GM12865 (cell line): ENCODE measurements at places on chromosomes 16 and 17.
A peak's percentile ranks its signal among the peaks of the same experiment; 100 is the strongest.

DNA sequence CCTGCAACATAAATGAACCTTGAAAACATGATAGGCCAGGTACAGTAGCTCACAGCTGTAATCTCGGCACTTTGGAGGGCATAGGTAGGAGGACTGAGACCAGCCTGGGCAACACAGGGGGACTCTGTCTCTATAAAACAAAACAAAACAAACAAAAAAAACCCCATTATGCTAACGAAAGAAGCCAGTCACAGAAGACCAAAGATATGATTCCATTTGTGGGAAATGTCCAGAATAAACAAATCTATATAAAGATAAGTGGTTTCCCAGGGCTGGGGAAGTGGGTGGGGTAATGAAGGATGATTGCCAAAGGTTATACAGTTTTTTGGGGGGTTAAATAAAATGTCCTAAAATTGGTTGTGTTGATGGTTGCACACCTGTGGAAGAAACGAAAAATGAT is 36.5 kb upstream of the SIAH1 start:
- no peak for DNase-seq

- DNase-seq = no peak
Measured at GRCh38 chr17:49845321-49845720, 2.5 kb downstream of the TAC4 start.

GRCh38 chr16:51648526-51648925 is 497.5 kb upstream of the SALL1 start:
- no peak for DNase-seq

DNA sequence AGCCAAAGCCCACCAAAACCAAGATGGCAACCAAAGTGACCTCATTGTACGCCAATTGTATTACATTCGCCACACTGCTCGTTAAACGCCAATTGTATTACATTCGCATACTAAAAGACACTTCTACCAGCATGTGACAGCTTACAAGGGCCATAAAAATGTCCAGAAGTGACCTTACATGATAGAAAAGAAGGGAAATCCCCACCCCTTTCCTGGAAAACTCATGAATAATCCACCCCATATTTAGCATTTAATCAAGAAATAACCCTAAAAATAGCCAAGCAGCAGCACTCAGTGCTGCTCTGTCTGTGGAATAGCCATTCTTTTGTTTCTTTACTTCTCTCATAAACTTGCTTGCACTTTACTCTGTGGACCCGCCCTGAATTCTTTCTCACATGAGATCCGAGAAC is 25.7 kb downstream of the PSMD7 start:
- no peak for DNase-seq

GRCh38 chr17:78356101-78356713 is 3.7 kb downstream of the SOCS3 start:
- peak; percentile 98 for DNase-seq

DNA sequence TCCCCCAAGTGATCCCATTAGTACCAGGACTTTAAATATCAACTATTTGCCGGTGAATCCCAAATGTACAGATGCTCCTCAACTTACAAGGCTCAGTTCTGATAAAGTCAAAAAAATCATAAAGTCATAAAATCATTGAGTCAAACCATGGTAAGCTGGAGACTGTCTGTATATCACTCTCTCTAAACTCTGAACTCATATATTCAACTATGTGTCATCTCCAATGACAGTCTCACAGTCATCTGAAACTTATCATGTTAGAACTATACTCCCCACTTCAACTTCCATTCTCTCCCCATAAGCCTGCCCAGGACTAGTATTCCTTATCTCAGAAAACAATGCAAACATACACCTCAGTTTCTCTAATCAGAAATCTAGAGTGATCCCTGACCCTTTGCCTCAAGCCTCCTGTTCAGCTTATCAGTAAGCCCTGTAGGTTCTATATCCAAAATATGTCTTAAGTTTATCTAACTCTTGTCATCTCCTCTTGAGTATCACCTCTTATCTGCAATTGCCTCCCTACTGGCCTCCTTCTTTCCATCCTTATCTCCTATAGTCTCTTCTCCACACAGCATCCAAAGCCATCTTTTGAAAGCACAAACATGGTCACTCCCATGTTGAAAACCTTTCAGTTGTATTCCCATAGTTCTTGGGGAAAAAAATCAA is 55.0 kb downstream of the SSH2 start:
- DNase-seq = no peak

DNA sequence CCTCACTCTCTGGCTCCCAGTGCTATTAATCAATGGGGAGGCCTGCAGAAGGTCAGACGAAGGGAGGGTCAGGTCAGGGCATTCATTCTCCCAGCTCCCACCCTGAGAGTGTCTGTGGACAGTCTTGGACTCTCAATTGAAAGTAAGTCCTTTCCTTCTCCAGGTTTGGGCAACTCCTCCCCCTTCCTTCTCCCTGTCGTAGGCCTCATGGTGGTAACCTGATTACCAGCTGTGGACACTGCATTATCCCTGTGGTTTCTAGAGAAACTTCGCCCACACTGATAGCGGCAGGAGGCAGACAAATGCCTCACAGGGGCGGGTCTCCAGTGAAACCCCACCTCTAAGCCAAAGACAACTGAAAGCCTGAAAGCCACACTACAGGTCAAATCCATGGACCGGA is 57.7 kb upstream of the SLC25A19 start:
- peak; percentile 60 for DNase-seq

DNA sequence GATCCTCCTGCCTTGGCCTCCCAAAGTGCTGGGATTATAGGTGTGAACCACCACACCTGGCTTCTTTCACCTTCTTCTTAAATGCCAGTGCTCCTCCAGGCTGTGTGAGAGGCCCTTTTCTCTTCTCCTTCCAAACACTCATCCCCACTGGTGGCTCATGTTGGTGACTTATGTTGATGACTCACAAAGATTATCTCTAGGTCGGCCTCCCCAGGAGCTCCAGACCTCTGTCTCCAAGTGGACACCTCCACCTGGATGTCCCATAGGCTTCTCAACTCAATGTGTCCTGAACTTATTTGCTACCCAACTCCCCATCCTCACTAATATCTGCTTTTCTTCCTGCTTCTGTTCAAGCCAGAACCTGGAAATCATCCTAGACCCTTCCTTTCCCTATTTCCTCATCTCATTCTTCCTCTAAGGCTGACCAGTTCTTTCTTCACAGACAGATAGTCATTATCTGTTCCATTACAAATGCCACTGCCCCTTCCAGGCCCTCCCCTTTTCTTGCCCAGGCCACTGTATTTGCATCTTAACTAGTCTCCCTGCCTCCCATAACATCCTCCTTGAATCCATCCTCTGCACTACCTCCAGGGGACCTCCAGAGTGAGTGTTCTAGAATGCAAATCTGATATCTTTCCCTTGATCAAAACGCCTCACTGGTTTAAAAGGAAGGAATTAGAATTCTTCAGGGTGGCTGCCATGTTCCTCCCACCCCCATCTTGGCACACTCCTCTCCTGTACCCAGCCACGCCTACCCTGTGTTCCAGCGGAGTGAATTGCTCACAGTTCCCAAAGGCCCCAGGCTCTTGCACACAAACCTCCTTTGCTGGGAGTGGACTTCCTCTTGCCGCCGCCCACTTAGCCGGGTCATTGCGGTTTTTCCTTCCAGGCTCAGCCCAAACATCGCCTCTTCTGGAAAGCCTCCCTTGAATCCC is 34.8 kb upstream of the FBXO47 start:
- no peak for DNase-seq

DNA sequence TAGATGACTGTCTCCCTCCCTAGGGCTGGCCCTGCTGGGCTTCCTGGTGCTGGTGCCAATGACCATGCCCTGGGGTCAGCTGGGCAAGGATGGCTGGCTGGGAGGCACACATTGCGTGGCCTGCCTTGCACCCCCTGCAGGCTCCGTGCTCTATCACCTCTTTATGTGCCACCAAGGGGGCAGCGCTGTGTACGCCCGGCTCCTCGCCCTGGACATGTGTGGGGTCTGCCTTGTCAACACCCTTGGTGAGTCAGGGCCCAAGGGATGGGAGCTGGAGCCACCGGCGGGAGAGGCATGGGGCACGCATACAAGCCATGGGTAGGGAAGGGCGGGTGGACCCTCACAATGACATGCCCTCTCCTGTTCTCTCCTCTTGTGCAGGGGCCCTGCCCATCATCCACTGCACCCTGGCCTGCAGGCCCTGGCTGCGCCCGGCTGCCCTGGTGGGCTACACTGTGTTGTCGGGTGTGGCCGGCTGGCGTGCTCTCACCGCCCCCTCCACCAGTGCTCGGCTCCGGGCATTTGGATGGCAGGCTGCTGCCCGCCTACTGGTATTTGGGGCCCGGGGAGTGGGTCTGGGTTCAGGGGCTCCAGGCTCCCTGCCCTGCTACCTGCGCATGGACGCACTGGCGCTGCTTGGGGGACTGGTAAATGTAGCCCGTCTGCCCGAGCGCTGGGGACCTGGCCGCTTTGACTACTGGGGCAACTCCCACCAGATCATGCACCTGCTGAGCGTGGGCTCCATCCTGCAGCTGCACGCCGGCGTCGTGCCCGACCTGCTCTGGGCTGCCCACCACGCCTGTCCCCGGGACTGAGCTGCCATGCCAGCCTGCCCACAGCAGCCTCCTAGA is 2.2 kb downstream of the PAQR4 start:
- DNase-seq = no peak

DNA sequence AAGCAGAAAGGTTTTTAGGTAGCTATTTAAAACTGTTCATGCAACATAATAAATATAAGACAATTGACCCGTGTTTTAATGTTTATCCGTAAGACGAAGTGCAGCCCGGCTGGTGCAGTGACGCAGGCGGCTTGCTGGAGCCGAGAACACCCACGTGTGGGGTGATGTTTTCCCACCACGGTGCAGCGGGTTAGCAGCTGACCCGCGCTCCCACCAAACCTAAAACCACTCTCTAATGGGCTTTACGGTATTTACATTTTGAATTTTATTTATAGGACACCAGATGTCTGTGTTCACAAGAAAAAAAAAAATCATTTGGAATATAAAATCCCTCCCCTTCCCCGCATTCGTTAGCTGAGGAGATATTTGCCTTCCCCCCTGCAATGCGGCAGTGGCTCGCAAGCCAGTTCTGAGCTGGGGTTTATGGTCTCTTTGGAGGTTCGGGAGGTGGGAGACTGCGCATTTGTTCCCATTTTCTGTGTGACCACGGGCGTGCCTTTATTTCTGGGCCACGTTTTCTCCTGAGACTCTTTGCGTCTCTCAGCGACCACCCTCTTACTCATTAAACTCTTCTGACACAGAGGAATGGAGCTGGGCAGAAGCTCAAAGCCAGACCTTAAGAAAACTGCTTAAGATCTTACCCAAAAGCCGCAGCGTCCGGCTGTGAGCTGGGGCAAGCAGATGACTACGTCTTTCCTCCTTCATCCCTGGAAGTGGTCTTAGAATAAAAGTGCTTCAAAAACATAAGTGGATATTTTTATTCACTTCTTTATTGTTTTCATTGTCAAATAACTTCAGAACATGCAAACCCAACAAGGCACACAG is 301.1 kb downstream of the IRF8 start:
- no peak for DNase-seq

DNA sequence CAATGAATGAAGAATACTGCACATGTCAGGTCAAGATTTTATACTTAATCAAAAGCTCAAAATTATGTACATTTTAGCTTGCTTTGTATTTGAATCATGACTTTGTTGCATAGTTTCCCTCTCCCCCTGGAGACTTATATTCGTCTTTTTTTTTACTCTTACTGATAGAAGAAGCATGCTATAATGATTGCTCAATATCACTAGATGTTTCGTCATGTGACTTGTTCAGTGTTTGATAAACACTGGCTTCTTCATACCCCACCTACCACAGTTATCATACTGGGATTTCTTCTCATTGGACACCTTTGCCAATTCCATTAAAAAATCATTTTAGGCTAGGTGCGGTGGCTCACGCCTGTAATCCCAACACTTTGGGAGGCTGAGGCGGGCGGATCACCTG is 148.7 kb downstream of the FTO start:
- DNase-seq = no peak

GRCh38 chr17:1487939-1488825 is 4.3 kb downstream of the MYO1C start:
- peak; percentile 80 for DNase-seq

GRCh38 chr16:2467528-2468232 is 3.4 kb upstream of the NTN3 start:
- DNase-seq = peak; percentile 63

DNA sequence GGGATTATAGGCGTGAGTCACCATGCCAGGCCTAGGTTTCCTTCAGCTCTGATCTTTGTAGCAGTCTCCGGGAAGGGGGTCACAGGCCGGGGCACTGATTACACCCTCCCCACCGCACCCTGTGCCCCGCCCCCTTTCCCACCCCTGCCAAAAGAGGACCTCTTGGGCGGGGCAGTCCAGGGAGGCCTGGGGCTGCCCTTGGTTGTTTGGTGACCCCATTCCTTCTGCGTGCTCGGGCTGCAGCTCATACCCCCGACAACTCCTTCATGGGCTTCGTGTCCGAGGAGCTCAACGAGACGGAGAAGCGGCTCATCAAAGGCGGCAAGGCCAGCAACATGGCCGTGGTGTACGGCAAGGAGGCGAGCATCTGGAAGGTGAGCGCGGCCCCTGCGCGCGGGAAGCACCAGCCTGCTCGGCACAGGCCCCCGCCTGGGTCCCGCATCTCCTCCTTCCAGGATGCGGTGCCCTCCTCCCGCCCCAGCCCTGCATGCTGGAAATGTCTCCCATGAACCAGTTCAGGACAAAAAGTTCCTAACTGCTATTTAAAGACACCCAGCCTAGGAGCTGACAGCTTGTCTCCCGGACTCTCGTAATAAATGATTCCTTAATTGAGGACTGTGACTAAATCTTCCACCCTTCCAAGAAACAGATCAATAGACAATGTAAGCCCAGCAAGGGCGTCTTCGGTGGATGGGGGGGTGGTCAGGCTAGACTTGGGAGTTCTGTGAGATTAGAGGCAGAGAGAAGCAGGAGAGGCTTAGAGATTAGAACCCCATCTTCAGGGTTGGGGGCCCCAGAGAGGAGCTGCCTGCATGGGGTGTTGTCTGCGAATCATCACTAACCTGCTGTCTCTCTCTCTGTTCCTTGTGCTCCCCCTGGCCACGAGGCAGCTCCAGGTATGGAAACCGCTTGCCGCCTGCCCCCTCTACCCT is 64.5 kb downstream of the MGAT5B start:
- DNase-seq = no peak

DNA sequence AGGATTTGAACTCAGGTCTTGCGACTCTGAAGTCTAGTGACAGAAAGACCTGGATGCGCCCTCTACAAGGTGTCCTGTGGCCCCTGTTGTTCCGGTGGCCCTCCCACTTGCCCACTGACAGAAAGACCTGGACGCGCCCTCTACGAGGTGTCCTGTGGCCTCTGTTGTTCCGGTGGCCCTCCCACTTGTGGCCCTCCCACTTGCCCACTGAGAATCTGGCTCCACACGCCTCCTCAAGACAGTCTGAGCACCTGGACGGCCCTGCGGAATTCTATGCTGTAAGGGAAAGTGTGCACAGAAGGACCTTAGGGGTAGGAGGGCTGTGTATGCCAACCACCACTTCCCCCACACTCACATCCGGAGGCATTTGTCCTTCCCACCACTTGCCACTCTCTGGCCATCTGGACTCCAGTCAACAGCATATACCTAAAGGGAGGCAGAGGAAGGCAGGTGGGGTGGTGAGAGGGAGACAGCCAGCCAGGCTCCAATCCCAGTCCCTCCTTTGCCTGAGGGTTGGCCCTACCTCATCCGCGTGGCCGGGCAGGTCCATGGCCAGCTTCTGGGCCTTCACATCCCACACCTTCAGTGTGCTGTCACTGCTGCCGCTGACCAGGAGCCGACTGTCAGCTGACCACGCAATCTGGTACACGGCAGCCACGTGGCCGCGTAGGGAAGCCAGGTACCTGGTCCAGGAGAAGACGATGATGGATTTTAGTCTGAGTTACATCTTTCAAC is 9.1 kb downstream of the NLE1 start:
- no peak for DNase-seq

- DNase-seq = no peak
Measured at GRCh38 chr17:39212841-39213480, 12.8 kb downstream of the STAC2 start.

GRCh38 chr16:69219279-69219678 is 32.3 kb downstream of the SNTB2 start:
- DNase-seq = no peak
